ENCODE measurements at places on chromosomes 7 and 10.

GRCh38 chr7:124379296-124379695 lies 346.4 kb upstream of the TMEM229A start:
- DNase-seq, result no peak

GRCh38 chr7:111873963-111874690 lies 311.8 kb upstream of the IMMP2L start:
- DNase-seq, result no peak

GRCh38 chr7:80415114-80415513 lies 96.8 kb downstream of the GNAT3 start:
- DNase-seq, result no peak

DNA sequence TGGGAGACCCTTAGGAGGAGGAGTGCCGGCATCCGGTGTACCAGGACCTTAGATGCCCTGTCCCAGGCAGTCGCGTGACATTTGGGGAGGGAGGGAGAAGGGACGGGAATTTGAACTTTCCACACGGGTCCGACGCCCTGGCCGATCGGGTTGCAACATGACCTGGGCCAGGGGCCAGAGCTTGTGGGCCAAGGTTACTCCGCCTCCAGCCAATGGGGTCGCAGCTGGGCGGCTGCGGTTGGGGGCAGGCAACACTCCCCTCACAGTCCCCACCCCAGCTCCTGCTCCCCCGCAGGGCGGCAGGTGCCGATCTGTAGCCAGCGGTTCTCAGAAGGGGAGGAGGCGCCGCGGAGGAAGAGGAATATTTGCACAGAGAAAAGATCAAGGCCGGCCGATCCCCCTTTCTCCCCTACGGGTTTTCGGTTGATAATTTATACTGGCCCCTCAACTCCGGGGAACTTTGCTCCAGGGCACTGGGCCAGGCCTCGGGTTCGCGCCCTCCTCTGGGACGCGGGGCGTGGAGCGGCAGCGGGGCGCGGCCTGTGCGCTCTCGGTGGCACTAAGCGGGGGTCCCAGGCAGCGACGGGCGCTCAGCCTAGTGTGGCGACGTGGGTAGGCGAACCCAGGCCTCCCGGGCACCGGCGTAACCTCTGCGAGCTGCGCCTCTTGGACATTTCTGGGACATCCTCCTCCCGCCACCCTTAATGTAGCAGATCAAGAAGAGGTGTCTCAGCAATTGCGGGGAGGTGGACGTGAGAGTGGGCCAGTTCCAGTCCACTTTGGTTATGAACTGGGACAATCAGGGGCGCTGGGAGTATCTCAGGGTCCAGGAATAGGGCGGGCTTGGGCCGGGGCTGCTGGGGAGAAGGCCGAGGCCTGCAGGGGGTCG lies 1.2 kb downstream of the MLXIPL start:
- no peak for DNase-seq

- DNase-seq, result no peak
Observed at GRCh38 chr10:24519950-24520349, 203.7 kb downstream of the ARHGAP21 start.

- no peak for DNase-seq
Observed at GRCh38 chr10:124280916-124281315, 137.8 kb downstream of the OAT start.
